ENCODE measurements at places on chromosomes 5 and 9. TPM values are rescaled to one million over a fixed set of nuclear protein-coding genes. Genes with fewer than 3 reads are reported as not detected.

GRCh38 chr9:82443312-82443711 is 454.7 kb downstream of the SPATA31D1 start:
- no peak for DNase-seq

- DNase-seq, result no peak
Measured at GRCh38 chr9:91301161-91301560, 60.6 kb downstream of the AUH start.

DNA sequence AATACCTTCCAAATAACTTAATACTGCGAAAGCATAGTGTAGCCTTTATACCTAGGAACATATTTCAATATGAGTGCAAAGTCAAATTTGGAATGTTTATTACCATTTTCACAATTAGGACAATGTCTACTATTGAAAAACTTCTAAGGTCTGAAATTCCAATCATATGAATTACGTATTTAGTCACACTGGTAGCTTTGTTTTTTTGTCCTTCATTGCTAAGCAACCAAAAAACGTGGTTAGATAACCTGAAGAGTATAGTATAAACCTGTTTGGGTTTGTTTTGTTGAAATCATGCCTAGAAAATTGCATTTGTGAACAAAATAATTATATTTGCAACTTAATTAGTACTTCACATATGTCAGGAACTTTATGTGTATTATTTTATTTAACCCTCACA is 134.2 kb downstream of the FBXO4 start:
- DNase-seq, result no peak

GRCh38 chr9:71638627-71639026 is 129.7 kb downstream of the CEMIP2 start:
- DNase-seq, result peak; percentile 38

DNA sequence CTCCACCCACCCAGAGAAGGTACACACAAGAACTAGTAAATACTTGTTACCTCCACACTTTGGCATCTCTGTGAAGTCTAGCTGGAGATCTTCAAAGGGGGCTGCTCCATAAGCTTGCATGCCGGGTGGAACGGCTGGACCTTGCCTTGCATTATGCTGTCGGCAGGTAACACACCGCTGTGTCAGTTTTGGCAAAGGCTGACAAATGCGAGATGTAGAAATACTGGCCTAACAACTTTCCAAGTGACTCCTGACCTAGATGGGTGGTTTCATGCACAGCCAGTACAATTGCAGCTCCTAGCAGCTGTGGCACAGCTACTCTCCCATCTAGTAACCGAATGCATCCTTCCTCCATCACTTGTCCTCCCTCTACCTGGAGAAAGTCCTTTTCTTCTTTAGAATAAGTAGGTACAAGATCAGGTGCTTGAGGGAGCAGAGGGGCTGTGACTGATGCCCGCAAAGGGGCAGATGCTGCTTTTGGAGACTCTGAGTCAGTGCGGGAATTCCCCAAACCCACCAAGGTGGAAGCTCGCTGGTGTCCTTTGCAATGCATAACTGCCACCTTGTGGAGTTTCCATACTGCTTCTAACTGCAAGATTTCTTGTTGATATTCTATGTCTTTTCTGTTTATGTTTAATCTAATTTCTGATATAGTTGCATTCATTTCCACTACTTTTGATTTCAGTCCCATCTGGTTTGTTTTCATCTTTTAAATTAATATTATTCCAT is 78.4 kb downstream of the TMEM161B start:
- DNase-seq, result no peak

- no peak for DNase-seq
Measured at GRCh38 chr5:9707732-9708462, 77.7 kb upstream of the TAS2R1 start.

The PCDHB10 gene
- not detected for polyA plus RNA-seq

GRCh38 chr5:1002836-1003235 is 5.8 kb upstream of the NKD2 start:
- DNase-seq, result no peak

GRCh38 chr5:40497573-40497972 is 182.1 kb upstream of the PTGER4 start:
- DNase-seq, result no peak

GRCh38 chr9:15509931-15510788 is 610 bp downstream of the PSIP1 start:
- no peak for DNase-seq

The IFNB1 gene
- not detected for polyA plus RNA-seq

The MYO10 gene
- 0.10 TPM for polyA plus RNA-seq

GRCh38 chr5:178453224-178453623 is 137.0 kb downstream of the COL23A1 start:
- DNase-seq, result no peak

DNA sequence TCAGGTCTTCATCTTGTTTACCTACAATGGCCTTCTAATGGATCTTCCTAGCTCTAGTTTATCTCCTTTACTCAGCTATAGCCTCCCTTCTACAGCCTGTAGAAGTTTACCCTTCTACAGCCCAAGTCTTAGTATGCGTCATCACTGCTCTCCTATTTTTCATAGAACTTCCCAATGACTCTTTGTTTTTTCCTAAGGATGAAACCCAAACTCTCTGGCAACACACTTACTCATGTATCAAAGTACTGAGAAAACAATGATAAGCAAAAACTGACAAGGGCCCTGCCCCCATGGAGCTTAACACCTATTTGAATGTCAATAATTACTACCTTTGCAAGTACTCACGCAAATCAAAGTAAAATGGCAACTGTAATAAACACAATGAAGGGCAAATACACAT is 33.7 kb downstream of the LEAP2 start:
- no peak for DNase-seq

DNA sequence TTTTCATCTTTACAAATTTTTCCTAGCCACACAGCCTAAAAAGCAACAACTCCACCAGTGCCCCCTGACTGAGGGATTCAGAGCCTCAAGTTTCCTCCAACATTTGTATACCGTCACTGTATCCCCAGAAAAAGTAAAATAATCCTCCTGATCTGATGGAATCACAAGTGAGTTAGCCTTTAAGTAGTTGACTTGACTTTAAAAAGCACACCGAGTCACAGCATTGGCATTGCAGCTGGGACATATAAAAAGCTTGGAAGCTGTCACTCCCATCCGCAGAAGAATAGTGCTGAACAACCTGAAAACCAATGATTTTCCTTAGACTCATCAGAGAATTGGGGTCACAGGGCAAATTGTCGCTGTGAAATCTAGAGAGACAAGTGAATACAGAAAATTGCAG is 41.6 kb upstream of the FBN2 start:
- no peak for DNase-seq

GRCh38 chr5:175820230-175820629 is 51.1 kb upstream of the CPLX2 start:
- DNase-seq, result no peak

- DNase-seq, result no peak
Measured at GRCh38 chr5:144144956-144145751, 25.3 kb downstream of the YIPF5 start.

The SLC6A3 gene
- 0.19 TPM for polyA plus RNA-seq

The TAS2R1 gene
- polyA plus RNA-seq, result not detected

GRCh38 chr9:120100595-120100994 is 479.4 kb downstream of the CDK5RAP2 start:
- DNase-seq, result no peak

GRCh38 chr9:84271531-84271900 is 69.0 kb downstream of the SLC28A3 start:
- peak; percentile 83 for DNase-seq

DNA sequence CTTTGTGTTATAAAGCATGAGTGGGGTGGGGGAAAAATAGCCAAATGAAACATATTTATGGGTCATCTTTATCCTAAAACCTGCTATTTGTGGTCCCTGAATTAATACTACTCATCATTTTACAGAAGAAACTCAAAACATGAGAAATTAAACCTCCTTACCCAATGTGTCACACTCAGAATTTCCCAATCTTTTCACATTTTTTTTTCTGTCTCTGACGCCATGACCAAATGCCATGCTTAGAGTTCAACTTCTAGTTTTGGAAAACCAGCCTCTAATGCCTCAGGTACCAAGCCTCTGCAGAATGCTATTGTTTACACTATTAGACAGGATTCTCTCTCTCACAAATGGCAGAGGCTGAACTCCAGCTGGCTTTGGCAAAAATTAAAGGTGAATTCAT is 505.5 kb upstream of the WWC1 start:
- no peak for DNase-seq

- peak; percentile 82 for DNase-seq
Measured at GRCh38 chr9:120583958-120584369, 4.0 kb upstream of the CDK5RAP2 start.

- no peak for DNase-seq
Measured at GRCh38 chr9:38026021-38026809, 42.8 kb downstream of the SHB start.

GRCh38 chr9:4365055-4365454 is 65.2 kb upstream of the GLIS3 start:
- DNase-seq, result no peak

The SYNPO gene
- 13.2 TPM for polyA plus RNA-seq

GRCh38 chr9:8614926-8615440 is 815.4 kb upstream of the DMAC1 start:
- DNase-seq, result no peak

- no peak for DNase-seq
Measured at GRCh38 chr9:114448706-114449105, 56.6 kb downstream of the WHRN start.

DNA sequence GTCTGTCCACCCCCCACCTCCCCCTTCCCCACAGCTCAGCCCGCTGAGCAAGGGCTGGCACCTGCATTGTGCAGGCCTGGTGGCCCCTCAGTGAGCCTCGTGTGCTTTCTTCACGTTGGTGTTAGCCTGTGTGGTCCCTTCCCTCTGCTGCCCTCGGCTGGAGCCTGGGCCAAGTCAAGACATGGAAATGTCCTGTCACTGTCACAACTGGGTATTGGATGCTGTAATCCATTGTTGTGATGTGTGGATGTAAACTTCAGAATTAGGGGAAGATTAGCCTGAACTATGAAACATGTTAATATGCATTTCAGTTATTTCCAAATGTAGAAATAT is 103.9 kb downstream of the TRIO start:
- no peak for DNase-seq

DNA sequence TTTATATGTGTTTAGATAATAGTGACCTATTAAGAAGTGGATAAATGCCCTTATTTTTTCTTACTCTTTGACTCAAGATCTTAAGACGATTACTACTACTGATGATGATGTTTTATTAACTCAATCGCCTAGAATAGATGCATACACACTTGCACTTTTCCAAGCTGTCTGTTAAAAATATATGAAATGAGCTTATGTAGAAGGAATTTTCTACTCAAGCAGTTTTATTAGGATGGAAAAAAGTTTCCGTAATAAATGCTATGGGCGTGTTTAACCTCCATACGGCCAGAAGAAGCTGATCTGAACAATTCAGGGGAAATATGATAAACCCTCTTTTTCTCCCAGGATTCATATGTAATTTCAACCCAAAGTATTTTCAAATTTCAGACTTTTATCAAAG is 455.7 kb upstream of the MPDZ start:
- no peak for DNase-seq

DNA sequence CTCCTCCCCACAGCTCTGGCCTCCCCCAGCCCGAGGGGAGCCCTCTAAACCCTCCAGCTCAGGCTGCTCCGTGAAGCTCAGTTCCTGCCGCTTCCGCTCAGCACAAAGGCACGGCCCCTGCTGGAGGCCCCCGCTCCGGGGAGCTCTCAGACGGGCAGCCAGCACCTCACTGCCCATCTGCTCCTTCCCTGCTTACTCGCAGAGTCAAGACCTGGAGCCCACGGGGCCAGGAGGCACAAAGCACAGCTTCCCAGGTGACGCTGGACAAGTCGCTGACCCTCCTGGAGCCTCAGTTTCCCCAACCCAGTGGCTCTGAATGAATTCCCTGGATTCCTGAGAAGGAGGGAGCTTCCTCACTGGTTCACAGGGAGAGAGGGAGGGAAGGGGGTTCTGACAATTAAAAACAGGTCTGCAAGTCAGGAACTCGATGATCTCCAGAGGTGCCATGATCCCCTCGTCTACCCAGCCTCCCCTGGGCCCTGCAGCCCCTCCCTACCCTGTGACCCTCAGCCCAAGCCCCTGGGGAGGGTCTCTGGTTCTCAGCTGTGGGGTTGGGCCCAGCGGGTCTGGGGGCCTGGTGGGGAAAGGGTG is 36.2 kb downstream of the VAV2 start:
- DNase-seq, result peak; percentile 72

- DNase-seq, result no peak
Measured at GRCh38 chr9:2243666-2244555, 228.8 kb downstream of the SMARCA2 start.

The FST gene
- not detected for polyA plus RNA-seq

The SPATA31E1 gene
- polyA plus RNA-seq, result not detected

- DNase-seq, result no peak
Measured at GRCh38 chr9:110282018-110282738, 25.9 kb upstream of the TXN start.

The PKD2L2 gene
- 0.09 TPM for polyA plus RNA-seq

GRCh38 chr9:7859701-7860334 is 60.2 kb upstream of the DMAC1 start:
- no peak for DNase-seq

The NKD2 gene
- polyA plus RNA-seq, result 0.12 TPM

Data from B cell (primary cell).